Urothelium cell line (cell line): ENCODE measurements at places on chromosomes 2 and 18.

- no peak for DNase-seq
Measured at GRCh38 chr2:239106966-239107365, 259.1 kb downstream of the TWIST2 start.

DNA sequence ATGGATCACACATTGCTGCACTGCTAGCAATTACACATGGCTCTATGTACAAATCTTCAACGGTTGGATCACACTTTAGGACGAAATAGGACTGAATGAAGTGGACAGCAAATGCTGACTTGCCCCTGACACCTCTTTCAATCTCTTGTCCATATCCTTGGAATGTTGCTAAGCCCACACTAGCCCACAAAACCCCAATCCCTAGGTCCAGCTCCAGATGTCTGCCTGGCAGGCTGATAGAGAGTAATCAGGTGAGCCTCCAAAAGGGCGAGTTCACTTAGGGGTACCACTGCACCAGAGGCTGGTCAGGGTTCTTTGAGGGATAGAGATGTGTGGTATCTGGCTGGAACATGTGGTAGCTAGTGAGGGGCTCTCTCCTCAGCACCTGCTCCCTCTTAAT, 18.5 kb upstream of the FHOD3 start:
- DNase-seq, result no peak

- no peak for DNase-seq
Measured at GRCh38 chr18:28576941-28577340, 400.0 kb upstream of the CDH2 start.

GRCh38 chr18:9604348-9604747, 10.0 kb downstream of the PPP4R1 start:
- no peak for DNase-seq

DNA sequence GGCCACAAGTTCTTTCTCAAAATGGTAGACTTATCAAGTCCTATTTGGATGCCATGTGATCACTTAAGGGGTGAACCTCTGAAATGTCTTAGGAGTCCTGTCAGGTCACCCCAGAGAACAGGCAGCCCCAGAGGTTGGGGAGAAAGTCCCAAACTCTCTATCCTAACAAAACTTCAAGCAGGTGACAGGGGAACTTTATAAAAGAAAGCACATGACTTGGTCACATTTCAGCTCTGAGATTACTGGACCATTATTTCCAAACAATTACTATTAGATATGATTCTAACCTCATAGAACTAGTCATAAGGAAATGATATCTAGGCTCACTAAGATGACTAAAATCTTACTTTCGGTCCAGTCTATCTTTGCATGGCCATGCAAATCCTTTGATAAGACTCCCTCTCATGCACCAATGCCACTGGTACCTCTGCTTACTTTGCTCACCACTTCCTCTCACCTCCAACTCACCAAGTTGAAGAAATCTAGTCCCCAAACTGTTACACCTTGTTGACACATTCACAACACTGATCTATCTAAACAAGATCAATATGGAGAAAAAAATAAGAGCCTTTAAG, 107.0 kb downstream of the GALNT14 start:
- no peak for DNase-seq

GRCh38 chr2:207163053-207163755, 2.5 kb downstream of the KLF7 start:
- peak; percentile 31 for DNase-seq

DNA sequence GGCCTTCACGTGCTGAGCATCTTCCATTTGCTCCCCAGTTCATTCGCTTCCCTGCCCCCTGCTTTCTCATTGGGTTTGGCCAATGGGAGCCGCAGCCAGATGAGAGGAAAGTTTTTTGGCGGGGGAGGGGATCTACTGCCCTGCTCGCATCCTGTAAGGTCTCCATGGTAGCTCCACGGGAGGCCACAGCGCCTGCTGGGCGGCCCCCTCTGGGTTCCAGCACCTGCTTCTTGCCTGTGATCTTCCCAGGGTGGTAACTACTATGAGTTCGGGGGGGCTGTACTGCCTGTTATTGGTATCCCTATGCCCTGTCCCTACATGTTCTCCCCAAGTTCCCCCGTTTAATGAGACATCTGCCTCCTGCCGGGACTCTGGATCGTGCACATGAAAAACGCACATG, 57.2 kb downstream of the INPP5D start:
- no peak for DNase-seq

DNA sequence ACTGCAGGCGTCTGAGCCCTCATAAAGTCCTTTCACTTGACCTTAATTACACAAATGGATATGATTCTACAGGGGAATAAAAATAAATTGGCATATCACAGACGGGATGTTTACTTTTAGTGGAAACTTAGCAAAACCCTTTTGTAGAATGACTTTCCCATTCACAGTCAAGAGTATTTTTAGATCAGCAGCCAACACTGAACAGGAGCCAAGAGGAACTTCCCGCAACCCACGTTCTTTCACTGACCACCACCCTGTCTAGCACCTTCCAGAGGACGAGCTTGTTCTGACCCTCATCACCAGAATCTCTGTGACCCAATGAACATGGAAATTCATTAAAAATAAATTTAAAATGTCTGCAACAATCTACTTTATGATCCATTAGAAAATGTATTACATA, 119.0 kb upstream of the SNTG2 start:
- no peak for DNase-seq

DNA sequence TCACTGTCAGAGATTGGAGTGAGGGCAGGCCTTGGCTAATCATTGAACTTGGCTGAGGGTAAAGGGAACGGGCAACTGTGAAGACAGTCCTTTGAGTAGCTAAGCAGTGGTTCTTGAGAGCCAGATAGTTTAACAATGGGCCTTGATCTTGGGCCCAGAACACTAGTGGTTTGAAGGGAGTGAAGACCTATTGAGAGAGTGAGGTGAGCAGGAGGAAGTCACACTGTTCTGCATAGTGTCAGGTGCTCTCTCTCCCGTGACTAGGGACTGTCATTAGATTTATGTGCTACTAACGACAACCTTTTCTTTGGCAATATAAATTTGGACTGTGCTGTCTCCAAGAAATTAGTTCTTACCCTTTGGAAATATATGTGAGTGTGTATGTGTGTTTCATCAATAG, 44.6 kb upstream of the ALMS1 start:
- DNase-seq, result no peak

DNA sequence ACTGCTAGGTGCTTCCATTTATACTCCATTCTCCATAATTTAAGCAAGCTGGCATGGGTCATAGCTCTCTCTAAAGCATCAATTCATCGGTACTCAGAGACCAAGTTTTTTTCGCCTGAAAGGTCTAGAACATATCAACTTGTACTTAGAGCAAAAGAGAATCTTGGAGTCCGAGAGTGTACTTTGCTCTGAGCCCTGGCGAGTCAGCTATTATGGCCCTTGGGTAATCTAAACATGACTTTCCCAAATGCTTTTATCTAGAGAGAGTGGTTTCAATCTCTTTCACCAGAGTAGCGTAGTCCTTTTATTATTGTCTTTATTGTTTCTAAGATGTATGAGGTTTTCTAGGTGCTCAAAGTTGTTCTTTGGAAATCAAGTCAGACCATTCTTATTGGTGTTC, 34.4 kb downstream of the MAIP1 start:
- DNase-seq, result no peak

- no peak for DNase-seq
Measured at GRCh38 chr2:168480356-168480755, 24.3 kb downstream of the CERS6 start.

DNA sequence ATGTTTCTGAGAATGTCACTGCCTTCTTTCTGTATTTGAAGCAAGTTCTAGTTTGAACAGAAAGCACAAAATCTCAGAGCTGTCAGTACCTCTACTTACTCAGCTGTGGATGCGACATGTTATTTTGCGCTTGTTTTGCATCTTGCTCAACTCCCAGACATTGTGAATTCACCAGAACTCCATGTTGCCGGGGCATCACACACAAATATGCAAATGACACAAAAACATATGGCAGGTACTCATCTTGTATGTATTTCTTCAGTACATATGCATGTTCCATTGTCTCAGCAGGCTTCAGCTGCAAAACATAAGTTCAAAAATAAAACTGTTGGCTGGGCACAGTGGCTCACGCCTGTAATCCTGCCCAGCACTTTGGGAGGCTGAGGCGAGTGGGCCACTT, 30.8 kb downstream of the ADCY3 start:
- DNase-seq, result no peak

GRCh38 chr2:192773044-192773443, 578.3 kb upstream of the TMEFF2 start:
- DNase-seq, result no peak
